ENCODE measurements at places on chromosomes 5 and 9.

DNA sequence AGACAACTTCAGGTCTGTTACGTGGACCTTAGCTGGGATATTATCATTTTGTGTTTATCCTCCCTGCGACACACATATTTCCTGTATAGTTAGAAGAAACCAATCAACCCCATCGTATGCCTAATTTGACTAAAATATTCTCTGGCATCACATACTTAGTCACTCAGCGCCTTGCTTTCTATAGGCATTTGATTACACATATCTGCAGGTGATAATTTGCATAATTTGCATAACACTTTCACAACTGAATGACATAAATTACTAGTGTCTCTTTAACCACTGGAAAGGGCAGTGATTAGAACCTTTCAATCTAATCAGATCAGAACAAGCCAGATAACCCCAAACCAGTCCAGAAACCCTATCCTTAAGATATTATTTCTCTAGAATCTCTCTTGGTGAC, 390.2 kb downstream of the TLR4 start:
- DNase-seq: no peak

DNA sequence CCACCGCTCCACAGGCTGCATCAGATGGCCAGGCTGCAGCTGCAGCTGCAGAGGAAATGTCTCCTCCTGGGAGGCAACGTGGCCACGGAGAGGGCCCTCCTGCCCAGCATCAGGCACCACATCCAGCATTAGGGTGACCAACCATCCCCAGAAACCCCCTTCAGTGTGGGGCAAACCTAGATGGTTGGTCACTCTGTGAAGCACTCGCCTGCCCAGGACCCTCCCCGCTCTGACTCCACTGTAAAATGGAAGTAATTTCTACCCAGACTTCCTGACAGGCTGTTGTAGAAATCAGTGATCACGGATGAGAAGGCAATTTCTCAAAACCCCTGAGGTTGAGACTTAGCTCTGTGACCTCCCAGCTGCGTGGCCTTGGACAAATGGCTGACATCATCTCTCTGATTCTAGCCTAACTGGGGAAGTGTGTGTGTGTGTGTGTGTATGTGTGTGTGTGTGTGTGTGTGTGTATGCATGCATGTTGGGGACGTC, 31.6 kb downstream of the B4GALT1 start:
- DNase-seq: no peak

GRCh38 chr9:95224376-95225019, 93.0 kb downstream of the FANCC start:
- no peak for DNase-seq

- no peak for DNase-seq
Measured at GRCh38 chr9:37025071-37025822, 8.8 kb downstream of the PAX5 start.

DNA sequence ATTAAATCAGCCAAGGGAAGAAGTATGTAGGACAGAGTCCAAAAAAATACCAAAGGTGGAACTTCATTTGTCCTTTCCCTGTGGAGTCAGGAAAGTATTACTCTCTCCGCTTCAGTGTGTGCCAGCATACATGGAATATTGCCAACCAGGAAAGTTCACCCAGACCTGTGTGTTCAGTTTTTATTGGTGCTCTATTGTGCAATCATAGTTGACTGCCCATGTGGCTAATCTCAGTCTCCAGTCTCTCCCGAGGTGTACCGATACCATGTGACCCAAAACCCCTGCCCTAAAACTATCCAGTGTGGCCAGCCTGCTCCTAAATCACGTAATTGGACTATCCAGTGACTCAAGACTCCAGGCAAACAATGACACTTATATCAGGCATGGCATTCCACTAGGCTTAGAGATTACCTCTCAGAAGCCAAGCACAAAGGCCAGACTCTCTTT, 38.8 kb downstream of the NFX1 start:
- DNase-seq: no peak

- DNase-seq: peak; percentile 8
Measured at GRCh38 chr9:385818-386398, 171.2 kb downstream of the DOCK8 start.

- DNase-seq: no peak
Measured at GRCh38 chr5:1507014-1507375, 16.8 kb downstream of the LPCAT1 start.

GRCh38 chr5:135053278-135053677, 19.2 kb upstream of the PITX1 start:
- no peak for DNase-seq

DNA sequence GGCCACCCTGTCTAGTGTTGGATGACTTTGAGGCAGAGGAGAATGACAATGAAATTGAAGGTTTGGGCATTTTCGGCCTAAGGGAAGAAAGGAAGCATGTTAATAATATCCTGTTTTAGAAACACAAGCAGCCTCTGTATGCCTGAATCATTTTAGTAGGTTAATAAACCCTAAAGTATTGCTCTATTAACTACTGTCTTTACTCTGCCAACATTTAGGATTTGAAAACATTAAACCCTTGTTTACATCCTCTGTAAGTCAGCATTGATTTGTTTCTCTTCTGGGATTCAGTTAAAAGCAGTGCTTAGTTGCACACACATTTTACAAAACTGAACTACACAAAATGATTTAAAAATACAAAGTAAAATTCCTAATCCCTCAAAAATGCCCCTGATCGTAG, 358.9 kb downstream of the ARRDC3 start:
- DNase-seq: no peak

- no peak for DNase-seq
Measured at GRCh38 chr5:147332658-147333057, 97.8 kb downstream of the STK32A start.

GRCh38 chr5:133896873-133897272, 71.6 kb downstream of the C5orf15 start:
- DNase-seq: no peak

DNA sequence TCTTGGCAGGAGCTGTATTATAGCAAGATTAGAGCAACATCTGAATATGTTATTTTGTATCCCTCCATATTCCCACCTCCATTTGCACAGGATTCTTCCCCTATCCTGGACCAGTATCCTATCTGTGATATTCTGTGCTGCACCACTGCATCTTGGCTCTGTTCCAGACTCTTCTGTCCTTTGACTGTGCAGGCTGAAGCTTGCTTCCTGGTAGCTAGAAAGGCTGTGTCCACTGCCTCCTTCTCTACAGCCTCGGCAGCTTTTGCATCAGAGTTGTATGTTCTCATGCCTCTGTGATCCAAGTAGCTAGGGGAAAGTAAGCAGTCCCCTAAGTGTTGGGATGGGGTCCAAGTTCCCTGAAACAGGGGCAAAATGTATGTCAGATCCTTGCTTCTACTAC, 104.1 kb downstream of the GAS1 start:
- no peak for DNase-seq

GRCh38 chr9:101620452-101620851, 25.7 kb upstream of the PPP3R2 start:
- no peak for DNase-seq

- DNase-seq: no peak
Measured at GRCh38 chr5:129698661-129699060, 49.2 kb upstream of the MINAR2 start.

- no peak for DNase-seq
Measured at GRCh38 chr9:113564498-113565237, 101.1 kb downstream of the RGS3 start.

DNA sequence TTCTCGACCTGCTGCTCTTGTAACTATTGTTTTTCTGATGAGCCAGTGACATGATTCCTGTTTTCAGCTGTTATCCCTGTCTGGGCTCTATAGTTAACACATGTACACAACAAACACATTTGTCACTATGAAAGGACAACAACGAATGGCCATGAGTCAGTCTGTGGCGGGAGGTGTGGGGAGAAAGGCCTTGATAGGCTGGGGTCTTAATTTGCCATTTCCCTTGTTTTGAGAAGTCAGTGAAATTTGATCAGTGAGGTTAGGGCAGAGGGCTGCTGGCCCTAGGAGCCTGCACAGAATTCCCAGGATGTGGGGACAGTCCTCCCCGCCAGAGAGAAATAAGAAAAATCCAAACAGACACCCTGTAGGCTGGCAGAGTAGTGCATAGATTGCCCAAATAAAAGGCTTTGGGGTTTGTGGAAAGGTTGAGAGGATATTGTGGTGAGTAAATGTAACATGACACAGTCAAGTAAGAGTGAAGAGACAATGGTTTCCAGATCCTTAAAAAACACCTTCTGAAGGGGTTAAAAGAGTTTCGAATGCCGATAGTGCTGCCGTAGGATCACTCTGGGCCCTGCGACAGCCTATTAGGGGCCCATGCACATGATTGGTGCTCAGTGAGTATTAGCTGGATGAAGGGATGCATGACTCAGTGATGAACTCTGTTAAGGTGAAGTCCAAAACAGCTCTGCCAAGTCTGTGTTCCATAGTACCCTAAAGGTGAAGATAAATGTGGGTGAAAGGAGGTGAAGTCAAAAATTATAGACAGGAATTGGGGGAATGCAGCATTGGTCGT, 110.9 kb upstream of the PRRC1 start:
- no peak for DNase-seq

DNA sequence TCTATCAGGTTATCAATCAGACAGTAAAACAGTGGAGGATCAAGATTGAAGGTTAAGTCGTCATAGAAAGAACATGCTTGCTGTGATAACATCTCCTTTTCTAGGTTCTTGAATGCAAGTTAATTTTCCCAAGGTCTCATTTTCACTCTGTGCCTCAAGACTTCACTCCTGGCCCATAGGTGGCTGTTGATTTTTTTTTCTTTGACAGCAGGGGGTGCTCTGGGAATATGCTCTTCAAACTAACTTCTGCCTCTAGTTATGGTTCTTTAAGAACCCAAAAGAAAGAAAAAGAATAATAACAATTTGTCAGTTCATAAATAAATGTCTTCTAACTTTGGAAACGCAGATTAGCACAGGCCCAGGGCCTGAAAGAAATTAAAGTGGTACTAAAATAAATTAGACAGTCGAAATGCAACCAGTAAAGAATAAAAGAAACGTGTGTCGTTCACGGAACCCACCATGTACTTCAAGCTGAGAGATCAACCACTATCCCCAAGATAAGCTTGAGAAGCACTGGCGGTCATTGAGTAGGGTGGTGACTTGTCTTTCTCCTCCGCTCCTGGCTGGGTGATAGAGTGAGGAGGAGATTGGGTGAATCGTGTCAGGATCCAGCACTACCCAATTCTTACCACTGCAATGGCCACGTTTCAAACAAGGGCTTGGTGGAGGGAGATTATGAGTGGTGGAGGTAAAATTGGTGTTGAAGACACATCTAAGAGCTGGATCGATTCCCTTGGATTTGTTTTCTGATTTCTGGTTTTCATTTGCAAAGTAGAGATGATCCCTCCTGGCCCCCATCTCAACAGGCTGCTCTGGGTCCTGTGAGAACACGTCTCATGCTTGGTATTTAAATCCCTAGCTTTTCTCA, 93.4 kb upstream of the IRX4 start:
- no peak for DNase-seq

DNA sequence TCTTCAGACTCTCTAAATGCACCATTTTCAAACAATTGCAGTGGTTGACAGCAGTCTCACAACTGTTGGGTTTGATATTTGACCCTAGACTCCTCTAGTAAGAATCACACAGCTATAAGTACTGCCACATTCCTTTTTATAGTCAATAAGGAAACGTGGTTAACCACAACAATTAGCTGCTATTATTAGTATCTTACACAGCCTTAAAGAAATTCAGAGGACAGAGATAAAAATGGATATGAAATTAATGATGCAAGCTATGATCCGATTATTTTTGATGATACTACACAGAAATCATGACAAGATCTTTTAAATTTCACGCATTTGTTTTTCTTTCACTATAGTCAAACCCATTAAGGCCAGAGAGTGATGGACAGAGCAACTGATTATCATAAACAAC, 288.6 kb upstream of the C9orf72 start:
- DNase-seq: no peak

DNA sequence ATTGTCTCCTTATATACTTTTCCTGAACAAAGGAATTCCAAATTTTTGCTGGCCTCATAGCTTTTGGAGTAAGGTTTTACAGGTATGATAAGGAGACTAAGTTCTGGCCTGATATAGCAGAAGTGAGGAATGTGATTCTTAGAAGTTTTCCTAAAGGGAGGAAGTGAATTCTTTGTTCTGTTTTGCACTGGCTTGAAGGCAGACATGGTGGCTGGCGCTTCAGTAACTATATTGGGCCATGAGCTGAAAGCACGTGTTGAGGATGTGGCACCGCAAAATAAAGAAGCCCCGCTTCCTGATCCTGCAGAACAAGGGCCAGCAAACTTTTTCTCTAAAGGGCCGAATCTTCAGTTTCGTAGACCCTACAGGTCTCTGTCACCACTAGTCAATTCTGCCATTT, 224.2 kb downstream of the SNX18 start:
- no peak for DNase-seq

GRCh38 chr9:29830821-29831220, 2257.5 kb upstream of the C9orf72 start:
- no peak for DNase-seq

DNA sequence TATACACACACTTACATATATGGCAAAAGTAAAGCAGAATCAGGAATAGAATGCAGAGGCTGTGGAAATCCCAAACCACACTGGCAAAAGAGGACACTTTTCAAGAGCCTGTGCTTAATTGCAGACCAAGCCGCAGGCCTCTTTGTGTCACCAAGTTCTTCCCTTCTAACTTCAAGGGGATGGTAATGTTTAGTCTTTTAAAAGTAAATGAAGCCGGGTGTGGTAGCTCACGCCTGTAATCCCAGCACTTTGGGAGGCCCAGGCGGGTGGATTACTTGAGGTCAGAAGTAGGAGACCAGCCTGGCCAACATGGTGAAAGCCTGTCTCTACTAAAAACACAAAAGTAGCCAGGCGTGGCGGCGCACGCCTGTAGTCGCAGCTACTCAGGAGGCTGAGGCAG, 28.7 kb downstream of the ROR2 start:
- DNase-seq: no peak

GRCh38 chr5:98573834-98574320, 199.6 kb upstream of the RGMB start:
- no peak for DNase-seq

DNA sequence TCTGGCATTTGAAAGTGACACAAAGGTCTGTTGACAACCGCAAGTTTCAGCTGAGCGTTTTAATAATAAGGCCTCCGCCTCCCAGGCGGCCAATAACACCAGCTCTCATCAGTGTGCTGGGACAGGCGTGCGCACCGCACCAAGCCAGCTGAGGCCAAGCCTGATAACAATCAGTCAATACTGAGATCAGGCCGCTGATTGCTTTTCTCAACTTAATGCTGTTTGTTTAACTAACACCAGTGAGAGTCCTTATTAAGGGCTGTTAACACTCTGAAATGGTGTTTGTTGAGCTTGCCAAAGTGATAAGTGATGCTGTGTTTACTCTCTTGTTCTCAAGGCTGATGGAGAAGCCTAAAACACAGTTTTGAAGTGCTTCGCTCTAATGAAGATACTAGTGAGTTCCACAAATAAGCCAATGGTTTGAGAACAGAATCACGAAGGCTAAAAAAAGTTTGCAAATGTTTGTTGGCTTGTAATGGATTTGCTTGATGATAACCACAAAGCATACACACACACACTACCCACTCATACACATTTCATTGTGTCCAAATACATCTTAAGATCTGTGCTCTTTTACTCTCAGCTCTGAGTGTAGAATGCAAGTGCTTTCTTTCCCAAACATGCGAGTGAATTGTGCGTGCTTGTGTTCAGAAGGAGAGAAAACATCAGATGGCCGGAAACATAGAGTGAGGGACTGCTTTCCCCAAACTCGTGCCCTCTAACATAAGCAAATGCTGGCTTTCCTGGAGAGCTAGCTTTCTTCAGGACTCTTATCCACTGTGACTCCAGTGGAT, 330.4 kb upstream of the KLF4 start:
- DNase-seq: no peak

- DNase-seq: no peak
Measured at GRCh38 chr9:108017671-108018070, 528.1 kb upstream of the KLF4 start.

- no peak for DNase-seq
Measured at GRCh38 chr5:38585816-38586215, 29.4 kb upstream of the LIFR start.

Data from stimulated activated CD4-positive, alpha-beta T cell treated with anti-CD3 and anti-CD28 coated beads, Interleukin-1b, Interleukin-23, amount 100 ng/mL, for 48 hours (primary cell).